GM04503 (cell line): ENCODE measurements at places on chromosomes 7 and 10.

GRCh38 chr10:22379059-22379458, 33.8 kb downstream of the SPAG6 start:
- DNase-seq: no peak

GRCh38 chr10:74145133-74145532, 5.5 kb downstream of the AP3M1 start:
- peak; percentile 65 for DNase-seq

DNA sequence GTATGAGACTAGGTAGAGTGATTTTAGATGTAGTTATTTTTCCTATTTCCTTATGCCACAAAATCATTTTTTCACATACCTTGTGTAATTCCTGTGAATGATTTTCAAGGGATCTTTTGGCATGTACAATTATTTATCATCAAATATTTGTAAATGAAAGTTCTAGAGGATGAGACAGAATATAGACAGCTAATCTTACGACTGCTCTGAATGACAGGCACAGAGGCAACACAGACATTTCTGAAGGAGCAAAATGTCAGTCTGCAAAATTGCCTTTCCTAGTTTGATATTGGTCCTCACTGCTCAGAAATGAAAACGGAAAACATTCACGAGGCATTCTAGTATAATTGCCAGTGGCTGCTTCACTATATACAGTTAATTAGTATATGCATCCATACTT, 810.6 kb upstream of the C7orf33 start:
- DNase-seq: no peak

GRCh38 chr10:12628964-12629766, 279.8 kb downstream of the CAMK1D start:
- DNase-seq: no peak

GRCh38 chr7:134515569-134516468, 11.5 kb upstream of the AKR1B10 start:
- DNase-seq: peak; percentile 85

DNA sequence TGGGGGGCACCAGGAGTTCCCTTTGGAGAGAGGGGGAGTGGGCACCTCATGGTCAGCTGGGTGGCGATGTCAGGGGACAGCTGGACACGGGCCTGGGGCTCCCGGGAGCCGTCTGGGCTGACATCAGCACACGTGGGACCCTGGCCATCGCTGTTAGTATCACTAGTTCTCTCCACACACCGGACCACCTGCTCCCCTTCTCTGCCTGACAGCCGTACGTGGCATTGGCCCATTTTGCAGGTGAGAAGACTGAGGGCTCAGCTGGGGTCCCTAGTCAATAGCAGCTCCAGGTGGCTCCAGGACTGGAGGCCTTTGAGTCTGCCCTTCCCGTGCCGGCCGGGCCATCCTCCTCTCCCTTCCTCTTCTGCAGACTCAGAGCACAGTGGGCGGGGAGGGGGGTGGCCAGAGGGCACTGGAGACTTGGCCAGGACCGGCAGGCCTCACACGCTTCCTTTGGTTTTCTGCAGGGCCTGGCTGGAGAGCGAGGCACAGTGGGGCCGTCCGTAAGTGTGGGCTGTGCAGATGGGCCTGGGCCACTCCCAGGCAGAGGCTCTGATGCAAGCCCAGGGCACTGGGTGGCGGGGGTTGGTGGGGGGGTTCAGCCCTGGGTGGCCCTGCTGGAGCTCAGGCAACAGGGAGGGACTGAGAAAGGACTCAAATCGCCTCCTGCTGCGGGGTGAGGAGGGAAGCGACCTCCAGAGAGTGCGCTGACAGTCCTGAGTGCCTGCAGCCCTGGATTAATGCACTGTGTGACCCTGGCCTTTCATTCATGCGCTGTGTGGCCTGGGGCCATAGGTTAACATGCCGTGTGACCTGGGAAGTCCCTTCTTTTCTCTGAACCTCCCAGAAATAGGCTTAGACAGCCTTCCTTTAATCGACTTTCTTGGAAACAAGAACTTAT, 78.2 kb downstream of the MYL10 start:
- DNase-seq: no peak

GRCh38 chr7:73612598-73613269, 11.6 kb downstream of the MLXIPL start:
- no peak for DNase-seq

- no peak for DNase-seq
Observed at GRCh38 chr10:34809796-34810195, 5.3 kb downstream of the PARD3 start.
